ENCODE measurements at places on chromosomes 1 and 21. TPM values are rescaled to one million over a fixed set of nuclear protein-coding genes. Genes with fewer than 3 reads are reported as not detected.

SERTAD4 gene
- total RNA-seq = 2.1 TPM

SYTL1 gene
- total RNA-seq = 0.29 TPM

ALX3 gene
- not detected for total RNA-seq

SYT14 gene
- total RNA-seq = 0.42 TPM

PDZK1IP1 gene
- total RNA-seq = not detected

CD164L2 gene
- not detected for total RNA-seq

KIF2C gene
- 0.78 TPM for total RNA-seq

PLA2G2D gene
- not detected for total RNA-seq

SPRR1A gene
- not detected for total RNA-seq

IBA57 gene
- 7.6 TPM for total RNA-seq

CCDC18 gene
- total RNA-seq = 2.2 TPM

NEK2 gene
- not detected for total RNA-seq

AMY2A gene
- total RNA-seq = not detected

FAM72D gene
- not detected for total RNA-seq

RGSL1 gene
- not detected for total RNA-seq

TMEM125 gene
- 0.40 TPM for total RNA-seq

CFHR5 gene
- total RNA-seq = not detected

MAPKAPK2 gene
- total RNA-seq = 37.8 TPM

FCRL1 gene
- 0.66 TPM for total RNA-seq

ITLN2 gene
- not detected for total RNA-seq

SEC16B gene
- total RNA-seq = 2.1 TPM

SLC30A2 gene
- total RNA-seq = 0.17 TPM

ADAMTSL4 gene
- total RNA-seq = 86.1 TPM

SLAMF6 gene
- total RNA-seq = 0.42 TPM

TSACC gene
- total RNA-seq = not detected

NCF2 gene
- 10.0 TPM for total RNA-seq

GPR137B gene
- 21.3 TPM for total RNA-seq

DIO1 gene
- not detected for total RNA-seq

RIPPLY3 gene
- not detected for total RNA-seq

AIRE gene
- not detected for total RNA-seq

ADARB1 gene
- 199 TPM for total RNA-seq

CNIH3 gene
- total RNA-seq = 0.42 TPM

CELA2A gene
- not detected for total RNA-seq

RAB4A gene
- 115 TPM for total RNA-seq

MEX3A gene
- 0.65 TPM for total RNA-seq

PROK1 gene
- total RNA-seq = not detected

RNF186 gene
- total RNA-seq = not detected

MRAP gene
- total RNA-seq = not detected

MYOC gene
- total RNA-seq = 87.6 TPM

OSCP1 gene
- total RNA-seq = 10.3 TPM

TFF2 gene
- total RNA-seq = not detected

LRRC7 gene
- 2.5 TPM for total RNA-seq

KLHL21 gene
- 184 TPM for total RNA-seq

KPRP gene
- not detected for total RNA-seq

BLACAT1 gene
- not detected for total RNA-seq

TRMT13 gene
- 25.7 TPM for total RNA-seq

TGFBR3 gene
- total RNA-seq = 190 TPM

PHC2 gene
- total RNA-seq = 221 TPM

AADACL4 gene
- total RNA-seq = not detected

KCNQ4 gene
- 9.3 TPM for total RNA-seq

SLC1A7 gene
- 0.69 TPM for total RNA-seq

SELENON gene
- total RNA-seq = 63.2 TPM

OR2L8 gene
- not detected for total RNA-seq

CD1E gene
- not detected for total RNA-seq

OR2T35 gene
- not detected for total RNA-seq

NTNG1 gene
- total RNA-seq = 1.4 TPM

TTC24 gene
- not detected for total RNA-seq

Measured in esophagus muscularis mucosa (tissue), 4 donors.